Stimulated activated CD4-positive, alpha-beta T cell treated with anti-CD3 and anti-CD28 coated beads, Interleukin-4, amount 100 ng/mL, for 24 hours (primary cell): ENCODE measurements at places on chromosomes 13 and 19.

DNA sequence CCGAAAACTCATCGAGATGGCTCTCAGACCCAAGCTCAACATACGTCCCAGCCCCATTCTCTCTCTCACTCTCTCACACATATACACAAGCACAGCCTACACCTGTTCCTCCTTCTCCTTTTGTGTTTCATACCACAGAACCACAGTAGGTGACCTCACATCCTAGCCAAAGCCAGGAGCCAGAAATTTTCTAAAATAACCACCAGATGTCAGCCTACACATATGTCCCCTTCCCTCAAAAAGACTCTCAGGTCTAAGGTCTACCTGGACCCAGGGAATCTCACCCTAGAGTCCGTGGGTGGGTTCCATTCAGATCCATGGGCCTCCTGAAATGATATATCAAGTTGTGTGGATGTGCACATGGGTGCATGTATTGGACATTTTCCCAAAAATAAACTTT lies 104.2 kb upstream of the IPO5 start:
- no peak for DNase-seq

DNA sequence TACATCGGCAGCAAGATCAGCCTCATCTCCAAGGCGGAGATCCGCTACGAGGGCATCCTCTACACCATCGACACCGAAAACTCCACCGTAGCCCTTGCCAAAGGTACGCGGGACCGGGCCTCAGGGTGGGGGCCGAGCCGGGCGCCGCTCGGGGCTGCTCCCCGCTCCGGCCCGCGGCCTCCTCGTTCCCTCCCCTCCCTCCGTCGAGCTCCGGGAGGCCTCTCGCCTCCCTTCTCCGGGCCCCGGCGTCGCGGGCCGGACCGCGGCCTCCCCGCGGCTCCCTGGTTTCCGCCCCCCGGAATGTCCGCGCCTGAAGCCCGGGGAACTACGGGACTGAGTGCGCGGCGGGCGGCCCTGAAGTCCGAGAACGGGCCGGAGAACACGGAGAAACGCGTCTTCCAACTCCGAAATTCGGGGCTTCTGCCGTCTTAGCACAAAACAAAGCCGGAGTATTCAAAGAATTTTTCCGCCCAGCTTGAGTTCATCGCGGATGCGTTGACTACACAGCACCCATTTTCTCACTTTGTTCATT lies 423 bp downstream of the LSM14A start:
- no peak for DNase-seq

- no peak for DNase-seq
Observed at GRCh38 chr13:97001636-97002035, 7.4 kb upstream of the OXGR1 start.

DNA sequence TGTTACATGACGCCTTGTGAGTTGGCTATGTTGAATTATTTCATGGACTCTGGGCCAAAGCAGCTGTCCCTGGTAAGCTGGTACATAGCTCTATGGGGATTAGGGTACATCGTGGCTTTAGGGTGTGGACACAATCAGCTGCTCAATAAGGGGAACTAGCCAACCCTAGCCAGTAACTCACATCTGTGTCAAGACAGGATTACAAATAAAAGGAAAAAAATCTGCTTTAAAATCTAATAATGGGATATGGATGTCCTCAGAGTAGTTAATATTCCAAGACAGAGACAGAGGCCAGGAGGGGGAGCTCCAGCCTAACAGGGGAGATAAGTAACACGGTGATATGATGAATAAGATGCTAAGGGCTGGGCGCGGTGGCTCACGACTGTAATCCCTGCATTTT lies 21.1 kb upstream of the ZNF766 start:
- DNase-seq = peak; percentile 69

GRCh38 chr13:52067237-52067636 lies 42.7 kb downstream of the UTP14C start:
- DNase-seq = no peak

- no peak for DNase-seq
Observed at GRCh38 chr13:48594096-48594815, 59.5 kb upstream of the CYSLTR2 start.

GRCh38 chr13:100984085-100984705 lies 309.6 kb upstream of the TMTC4 start:
- no peak for DNase-seq

DNA sequence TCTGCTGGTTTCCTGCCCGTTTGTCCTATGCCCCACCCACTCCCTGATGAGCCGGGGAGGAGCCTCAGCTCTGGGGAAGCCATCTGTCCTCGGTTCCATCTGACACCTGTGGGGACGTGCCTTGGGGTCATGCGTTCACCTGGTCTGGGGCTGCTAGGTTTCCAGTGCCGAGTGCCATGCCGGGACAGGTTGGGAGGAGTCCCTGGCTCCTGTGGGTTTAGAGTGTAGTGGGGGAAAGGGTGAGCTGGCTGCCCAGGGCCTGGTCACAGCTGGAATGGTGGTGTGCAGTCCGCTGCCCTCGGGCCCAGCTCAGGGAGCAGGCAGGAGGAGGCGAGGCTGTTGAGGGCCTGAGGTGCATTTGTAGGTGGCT lies 2.5 kb downstream of the KDM4B start:
- peak; percentile 22 for DNase-seq

DNA sequence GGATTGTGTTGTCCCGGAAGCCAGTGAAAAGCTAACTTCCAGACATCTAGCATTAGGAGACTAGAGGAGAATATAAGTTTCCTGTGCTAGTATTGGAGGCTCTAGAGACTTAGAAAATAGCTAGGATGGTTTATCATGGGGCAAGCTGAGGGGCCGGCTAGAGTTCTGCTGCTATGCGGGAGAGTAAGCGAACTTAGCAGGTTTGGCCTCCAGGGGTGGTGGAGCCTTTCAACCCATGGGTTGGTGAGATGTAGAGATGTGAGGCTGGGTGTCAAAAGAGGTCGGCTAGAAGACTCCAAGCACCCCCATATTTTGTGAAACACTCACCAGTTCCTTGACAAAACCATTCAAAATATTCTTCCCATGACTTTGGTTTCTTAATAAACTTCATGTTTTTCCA lies 4.4 kb downstream of the SULT2A1 start:
- DNase-seq = no peak

DNA sequence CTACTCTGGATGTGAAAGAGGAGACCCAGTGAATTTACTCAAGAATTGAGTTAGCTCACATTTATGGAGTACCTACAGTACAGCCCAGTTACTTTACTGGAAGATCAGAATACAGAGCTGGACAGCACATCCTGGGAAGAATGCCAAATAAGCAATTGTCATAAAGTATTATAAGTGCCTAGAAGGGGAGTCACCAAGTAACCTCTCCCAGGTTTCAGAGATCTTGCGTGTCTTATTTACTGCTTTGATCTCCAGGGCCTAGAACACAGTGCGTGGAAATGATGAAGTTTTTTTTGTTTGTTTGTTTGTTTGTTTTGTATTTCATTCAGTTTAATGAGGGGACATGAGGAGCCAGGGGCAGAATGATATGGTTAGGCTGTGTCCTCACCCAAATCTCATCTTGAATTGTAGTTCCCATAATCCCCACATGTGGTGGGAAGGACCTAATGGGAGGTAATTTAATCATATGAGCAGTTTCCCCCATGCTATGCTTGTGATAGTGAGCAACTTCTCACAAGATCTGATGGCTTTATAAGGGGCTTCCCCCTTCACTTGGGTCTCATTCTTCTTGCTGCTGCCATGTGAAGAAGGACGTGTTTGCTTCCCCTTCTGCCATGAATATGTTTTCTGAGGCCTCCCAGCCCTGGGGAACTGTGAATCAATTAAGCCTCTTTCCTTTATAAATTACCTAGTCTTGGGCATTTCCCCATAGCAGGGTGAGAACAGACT lies 5.2 kb downstream of the GARRE1 start:
- no peak for DNase-seq

GRCh38 chr19:14393329-14393728 lies 12.1 kb downstream of the ADGRE5 start:
- DNase-seq = no peak

DNA sequence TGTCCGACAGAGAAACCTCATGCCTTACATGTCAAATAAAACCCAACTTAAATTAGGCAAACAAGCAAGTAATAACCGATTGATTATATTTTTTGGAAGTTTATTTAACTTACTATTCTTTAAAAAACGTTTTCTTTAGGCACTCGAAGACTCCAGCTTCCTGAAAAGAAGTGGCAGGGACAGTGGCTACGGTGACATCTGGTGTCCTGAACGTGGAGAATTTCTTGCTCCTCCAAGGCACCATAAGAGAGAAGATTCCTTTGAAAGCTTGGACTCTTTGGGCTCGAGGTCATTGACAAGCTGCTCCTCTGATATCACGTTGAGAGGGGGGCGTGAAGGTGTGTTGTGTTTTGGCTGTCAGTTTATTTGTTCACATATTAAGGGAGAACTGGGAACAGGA lies 164.4 kb downstream of the LMO7 start:
- DNase-seq = no peak

GRCh38 chr13:73715114-73715910 lies 418.9 kb downstream of the KLF12 start:
- peak; percentile 68 for DNase-seq

DNA sequence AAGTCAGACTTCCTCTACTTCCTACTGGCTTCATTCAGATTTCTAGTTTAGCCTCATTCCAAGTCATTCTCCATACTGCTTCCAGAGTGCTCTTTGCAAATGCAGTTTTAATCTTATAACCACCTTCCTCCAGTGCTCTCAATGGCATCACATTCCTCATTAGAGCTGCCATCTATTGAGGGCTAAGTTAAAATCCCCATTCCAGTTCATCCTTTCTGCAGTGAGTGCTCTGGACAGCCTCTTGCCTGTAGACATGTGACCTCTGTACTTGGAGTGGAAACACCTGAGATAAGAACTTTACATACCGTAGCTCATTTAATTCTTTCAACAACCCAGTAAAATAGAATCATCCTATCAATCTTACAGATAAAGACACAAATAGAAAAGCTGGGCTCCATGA lies 57.9 kb upstream of the MAB21L1 start:
- DNase-seq = no peak

DNA sequence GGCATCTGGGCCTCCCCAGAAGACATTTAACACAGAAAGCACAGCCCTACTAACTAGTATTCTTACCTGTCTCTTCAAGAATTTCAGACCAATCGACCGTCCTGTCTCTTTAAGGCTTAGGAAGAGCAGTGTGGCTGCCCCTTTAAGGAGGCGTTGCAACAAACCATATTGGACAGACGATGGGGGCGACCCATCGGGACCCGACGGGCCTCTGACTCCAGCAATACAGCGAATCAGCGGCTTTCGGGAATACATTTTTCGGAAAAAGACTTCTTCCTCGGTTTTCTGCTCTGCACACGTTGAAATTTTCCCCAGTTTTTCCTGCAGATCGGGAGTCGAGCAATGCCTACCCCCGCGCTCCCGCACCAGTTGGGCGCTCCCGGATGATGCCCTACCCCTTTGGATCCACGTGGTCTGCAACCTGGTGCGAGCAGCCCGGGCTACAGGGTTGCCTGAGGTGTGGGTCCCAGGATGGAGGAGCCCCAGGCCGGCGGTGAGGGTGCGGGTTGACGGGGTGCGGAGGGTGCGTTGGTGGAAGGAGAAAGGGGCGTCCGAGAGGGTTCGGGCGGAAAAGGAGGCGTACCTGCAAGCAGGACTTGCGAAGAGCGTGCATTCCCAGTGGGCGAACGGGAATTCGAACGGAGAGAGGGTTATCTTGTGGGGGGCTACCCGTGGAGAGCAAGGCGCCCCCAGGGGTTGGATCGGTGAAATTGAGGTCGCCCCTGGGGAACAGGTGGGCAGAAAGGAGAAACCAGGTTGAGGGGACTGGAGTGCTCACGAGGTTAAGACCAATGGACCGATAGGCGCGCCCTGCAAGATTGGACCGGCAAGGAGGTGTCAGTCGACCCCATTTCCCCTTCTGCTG lies at the start of gene POLR1G:
Gene POLR1G (plus strand): TSS at position 419 of the 865 bp plus-strand sequence. CDS start 53 bp downstream, at position 472.
- DNase-seq = peak; percentile 85

GRCh38 chr19:5913739-5914357 lies at the start of gene CAPS:
CAPS (plus strand) TSS chr19:5914254; CDS start chr19:5914407, 153 bp downstream.
- DNase-seq = no peak

DNA sequence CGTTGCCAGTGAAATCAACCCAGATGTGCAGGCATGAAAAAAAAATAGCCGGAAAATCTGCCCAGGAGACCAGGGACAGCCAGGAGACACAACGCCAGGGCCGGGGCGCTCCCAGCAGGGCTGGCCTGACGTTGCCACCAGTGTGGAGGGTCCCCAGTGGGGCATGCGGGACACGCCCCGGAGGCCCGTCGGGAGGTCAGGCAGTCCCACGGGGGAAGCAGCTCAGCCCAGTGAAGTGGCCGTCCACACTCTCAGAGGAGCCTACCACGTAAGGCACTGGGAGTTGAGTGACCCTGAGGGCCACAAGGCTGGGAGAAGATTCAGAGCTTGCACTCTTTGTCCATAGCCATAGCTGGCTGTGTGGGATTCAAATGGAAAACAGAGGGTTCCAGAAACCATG lies 53.2 kb upstream of the GAS6 start:
- DNase-seq = no peak

- no peak for DNase-seq
Observed at GRCh38 chr19:17325881-17326594, 8.6 kb downstream of the ANO8 start.

DNA sequence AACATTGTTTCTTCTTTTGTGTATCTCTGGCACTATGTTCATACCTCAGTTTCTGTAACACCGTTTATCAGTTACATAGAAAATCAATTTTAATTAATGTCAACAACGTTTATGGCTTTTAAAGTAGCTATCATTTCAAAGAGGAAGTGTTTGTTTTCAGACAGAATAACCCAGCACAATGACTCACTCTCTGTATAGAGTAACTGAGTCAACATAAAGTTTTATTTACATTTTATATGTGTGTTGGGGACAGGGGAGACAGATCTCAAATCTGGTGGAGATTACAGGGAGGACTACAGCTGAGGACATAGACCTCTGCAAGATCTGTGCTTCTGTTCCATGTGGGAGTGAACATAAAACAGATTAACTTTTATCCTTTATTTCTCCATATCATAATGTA lies 2590.1 kb downstream of the PCDH9 start:
- no peak for DNase-seq

DNA sequence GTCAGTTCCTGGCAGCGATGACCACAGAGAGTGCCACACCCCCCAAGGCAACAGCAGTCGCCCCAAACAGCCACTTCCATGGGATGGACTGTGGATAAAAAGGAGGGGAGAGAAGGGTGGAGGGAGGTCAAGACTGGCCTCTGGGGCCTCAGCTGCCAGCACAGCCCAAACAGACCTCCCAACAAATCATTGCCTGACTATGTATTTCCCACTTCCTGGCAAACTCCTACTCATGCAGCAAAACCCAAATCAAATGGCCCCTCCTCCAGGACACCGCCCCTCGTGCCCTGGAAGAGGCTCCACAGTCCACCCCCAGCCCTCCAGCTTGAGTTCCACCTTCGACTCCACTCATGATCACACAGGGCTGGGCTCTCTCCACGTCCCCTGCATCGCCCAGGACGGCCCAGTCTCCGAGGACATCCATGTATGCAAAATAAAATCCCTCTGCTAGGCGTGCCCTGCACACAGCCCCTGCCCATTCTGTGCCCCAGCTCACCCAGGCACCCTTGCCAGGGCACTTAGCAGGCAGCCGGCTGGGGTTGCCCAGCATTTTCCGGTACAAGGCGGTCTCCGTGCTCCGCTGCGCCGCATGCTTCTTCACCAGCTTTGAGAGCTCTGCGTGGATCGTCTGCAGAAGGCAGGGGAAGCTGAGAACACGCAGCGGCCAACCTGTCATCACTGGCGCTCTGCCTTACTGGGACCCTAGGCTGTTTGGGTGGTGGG lies 10.5 kb upstream of the ELL start:
- no peak for DNase-seq
